MCF 10A (cell line): ENCODE measurements at places on chromosomes 12 and 14. TPM values are rescaled to one million over a fixed set of nuclear protein-coding genes. Genes with fewer than 3 reads are reported as not detected.

- H3K36me3 ChIP-seq, result no peaks in the 10 kb centered on the region
- no peaks in the 10 kb centered on the region for H3K4me1 ChIP-seq
- H3K4me3 ChIP-seq, result no peak overlapping the region
- no peak for DNase-seq
- no peaks in the 10 kb centered on the region for H3K27me3 ChIP-seq
- H3K27ac ChIP-seq, result no peak overlapping the region
Measured at GRCh38 chr12:5780536-5780935, 164.5 kb downstream of the ANO2 start.

Gene GABARAPL1
- total RNA-seq, result 19.7 and 28.1 TPM in 2 replicates

Gene ANGEL1
- total RNA-seq, result 14.5 and 21.3 TPM in 2 replicates

DNA sequence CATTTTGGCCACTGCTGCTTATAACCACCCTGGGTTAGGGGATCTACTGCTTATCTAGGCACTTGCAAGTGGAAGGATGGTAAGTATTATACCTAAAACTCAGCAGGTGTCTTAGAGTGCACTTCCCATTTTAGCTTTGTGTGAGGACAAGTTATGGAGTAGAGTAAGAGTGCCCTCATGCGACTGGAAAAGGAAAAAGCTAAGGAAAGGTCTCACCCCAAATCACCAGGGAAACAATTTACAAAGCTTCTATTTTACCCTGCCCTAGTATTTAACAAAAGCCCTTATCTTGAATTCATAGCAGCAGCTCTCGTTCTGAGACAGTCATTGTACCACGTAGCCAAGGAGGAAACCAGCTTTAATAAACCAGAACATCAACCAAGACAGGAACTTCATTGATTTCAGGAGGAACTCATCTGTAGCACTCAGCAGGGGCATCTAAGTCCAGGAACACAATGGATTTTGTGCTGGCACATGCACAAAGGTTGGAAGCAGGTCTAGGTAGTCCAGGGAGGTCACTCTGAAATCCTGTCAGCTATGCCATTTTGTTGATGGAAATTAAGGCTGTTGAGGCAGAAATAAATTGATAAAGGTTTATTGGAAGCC lies 2.9 kb downstream of the RDH12 start:
- no peaks in the 10 kb centered on the region for H3K27me3 ChIP-seq
- DNase-seq, result peak; percentile 70
- H3K36me3 ChIP-seq, result no peaks in the 10 kb centered on the region
- no peak overlapping the region for H3K4me3 ChIP-seq

Gene AMN1
- total RNA-seq, result 3.0 and 5.6 TPM in 2 replicates

Gene ZDHHC22
- not detected in 2 replicates for total RNA-seq

DNA sequence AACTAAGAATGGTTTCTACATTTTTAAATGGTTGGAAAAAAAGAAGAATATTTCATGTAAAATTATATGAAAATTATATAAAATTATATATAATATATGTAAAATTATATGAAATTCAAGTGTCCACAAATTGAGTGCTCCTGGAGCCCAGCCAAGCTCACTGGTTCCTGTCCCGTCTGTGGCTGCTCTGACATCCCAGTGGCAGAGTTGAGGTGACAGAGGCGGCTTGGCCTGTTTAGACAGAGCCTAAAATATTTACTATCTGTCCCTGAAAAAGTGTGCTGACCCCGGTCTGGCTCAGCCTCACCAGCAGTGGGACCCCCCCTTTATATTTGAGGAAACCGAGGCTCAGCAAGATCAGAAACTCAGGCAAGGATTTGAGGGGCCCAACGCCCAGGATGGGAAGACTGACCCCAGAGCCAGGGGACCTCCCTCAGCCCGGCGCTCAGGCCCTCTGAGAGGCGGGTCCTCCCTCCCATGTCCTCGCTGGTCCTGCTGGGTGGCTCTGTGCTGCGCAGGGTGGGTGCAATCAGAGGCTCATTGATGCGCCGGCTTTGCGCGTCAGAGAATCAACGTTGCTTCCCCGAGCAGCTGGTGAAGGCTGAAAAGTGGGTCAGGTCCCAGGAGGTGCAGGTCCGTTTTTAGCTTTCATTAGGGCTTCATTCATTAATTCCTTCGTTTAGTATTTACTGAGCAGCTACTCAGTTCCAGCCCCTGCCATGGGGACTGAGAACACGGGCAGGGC lies 21.5 kb upstream of the BEGAIN start:
- no peak overlapping the region for H3K27ac ChIP-seq
- no peaks in the 10 kb centered on the region for H3K4me1 ChIP-seq
- H3K27me3 ChIP-seq, result peaks cover 14% of the 10 kb centered on the region

DNA sequence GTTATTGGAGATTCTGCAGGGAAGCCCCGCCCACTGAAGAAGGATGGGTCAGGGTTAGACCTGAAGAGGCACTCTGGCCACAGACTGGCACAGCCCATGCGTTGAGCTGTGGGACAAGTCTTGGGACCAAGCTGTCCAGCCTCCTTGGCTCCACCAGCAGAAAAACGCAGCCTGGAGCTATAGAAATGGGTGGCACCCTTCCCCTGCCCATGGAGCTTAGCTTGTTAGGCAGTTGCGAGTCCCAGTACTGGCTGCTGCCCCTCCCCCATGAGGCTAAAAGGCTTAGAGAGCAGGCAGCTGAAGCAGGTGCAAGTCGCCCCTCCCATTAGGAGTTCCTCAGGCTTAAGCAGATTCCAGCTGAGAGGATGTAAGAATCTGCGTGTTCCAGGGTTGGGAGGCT lies 1124.0 kb upstream of the TMEM132C start:
- H3K36me3 ChIP-seq, result no peaks in the 10 kb centered on the region
- H3K27ac ChIP-seq, result no peak overlapping the region
- H3K27me3 ChIP-seq, result no peaks in the 10 kb centered on the region
- no peak for DNase-seq
- H3K4me3 ChIP-seq, result no peak overlapping the region

DNA sequence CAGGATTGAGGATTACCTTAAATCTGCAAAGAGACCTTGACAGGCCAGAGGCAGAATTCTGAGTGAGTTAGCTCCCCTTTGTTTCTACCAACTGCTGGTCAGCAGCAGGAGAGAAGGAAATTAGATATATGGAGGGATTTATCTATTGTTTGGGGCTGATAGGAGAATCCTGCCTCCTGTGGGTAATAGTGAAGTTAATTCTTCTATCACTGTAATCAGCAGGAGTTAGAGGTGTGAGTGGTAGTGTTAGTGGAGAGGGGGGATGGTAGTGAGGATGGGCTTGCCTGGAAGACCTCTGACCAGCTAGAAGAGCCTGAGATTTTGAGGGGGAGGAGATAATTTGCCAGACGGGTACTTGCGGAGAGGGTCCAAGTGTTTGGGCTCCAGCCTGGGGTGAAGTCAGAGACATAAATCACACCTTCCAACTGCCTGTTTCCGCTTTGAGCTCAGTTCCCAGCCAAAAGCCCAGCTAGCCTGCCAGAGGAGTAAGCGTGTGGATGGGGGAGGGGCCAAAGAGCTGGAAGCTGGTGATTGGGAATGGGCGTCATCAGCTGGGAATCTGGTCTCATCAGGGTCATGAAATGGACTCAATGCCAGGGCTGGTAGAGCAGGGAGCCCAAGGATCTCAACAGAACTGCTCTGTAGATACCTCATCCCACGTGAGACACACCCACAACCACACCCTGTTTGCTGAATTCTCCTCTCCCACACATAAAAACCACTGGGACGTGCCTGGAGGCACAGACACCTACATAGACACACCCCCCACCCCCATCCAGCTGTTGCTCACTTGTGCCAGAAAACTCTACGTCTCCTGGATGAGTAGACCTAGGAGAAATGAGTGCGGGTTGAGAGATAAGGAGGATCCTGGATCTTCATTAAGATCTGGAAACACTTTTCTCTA lies 13.1 kb upstream of the ITGA5 start:
- H3K36me3 ChIP-seq, result no peaks in the 10 kb centered on the region
- H3K4me1 ChIP-seq, result peaks cover 55% of the 10 kb centered on the region
- DNase-seq, result peak; percentile 97
- peak overlapping the region; percentile 56 for H3K4me3 ChIP-seq
- H3K27me3 ChIP-seq, result no peaks in the 10 kb centered on the region
- H3K27ac ChIP-seq, result peak overlapping the region; percentile 83

DNA sequence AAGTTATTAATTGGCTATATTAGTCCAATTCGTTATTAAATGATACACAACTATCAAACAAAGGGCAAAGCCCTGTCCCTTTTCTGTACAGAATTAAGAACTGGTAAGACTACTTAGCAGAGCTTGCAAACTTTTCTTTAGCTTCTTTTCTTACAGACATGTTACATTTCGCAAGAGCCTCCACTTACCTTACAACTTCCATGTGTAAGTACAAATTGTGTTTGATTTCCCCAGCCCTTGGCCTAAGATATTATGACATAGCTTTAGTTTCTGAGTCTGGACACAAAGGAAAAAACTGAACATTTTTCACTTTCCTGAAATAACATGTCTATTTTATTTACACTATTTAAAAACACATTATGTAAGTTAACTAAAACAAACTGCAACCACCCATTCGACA lies 1.7 kb downstream of the ATF7 start:
- no peaks in the 10 kb centered on the region for H3K27me3 ChIP-seq
- peak overlapping the region; percentile 96 for H3K4me3 ChIP-seq
- H3K27ac ChIP-seq, result peak overlapping the region; percentile 89
- H3K4me1 ChIP-seq, result peaks cover 18% of the 10 kb centered on the region
- no peaks in the 10 kb centered on the region for H3K36me3 ChIP-seq
- DNase-seq, result peak; percentile 41

DNA sequence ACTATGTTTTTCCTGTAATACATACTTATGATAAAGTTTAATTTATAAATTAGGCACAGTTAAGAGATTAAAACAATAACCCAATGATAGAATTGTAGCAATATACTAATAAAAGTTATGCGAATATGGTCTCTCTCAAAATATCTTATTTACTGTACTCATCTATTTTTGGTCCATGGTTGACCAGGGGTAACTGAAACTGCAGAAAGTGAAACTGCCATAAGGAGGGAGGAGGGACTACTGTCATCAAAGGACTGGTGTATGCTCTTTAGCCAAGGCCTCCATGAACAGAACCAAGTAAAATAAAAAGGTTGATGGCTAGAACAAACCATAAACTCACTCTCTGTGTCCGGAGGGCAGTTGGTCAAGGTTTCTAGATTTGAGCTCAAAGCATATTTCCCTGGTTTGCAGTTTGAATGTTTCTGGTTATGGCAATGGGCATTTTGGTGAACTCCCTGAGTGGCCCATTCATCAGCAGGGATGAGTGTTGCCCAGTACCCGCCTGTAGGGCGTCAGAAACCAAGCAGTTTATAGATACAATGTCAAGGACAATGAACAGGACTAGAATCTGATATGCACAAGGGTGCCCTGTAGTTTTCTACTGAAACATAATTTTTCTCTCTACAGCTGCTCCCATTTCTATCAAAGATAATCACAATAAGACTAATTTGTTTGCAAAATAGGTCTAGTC lies 19.8 kb downstream of the LEMD3 start:
- no peak overlapping the region for H3K4me3 ChIP-seq
- no peaks in the 10 kb centered on the region for H3K36me3 ChIP-seq
- H3K27me3 ChIP-seq, result no peaks in the 10 kb centered on the region
- H3K27ac ChIP-seq, result no peak overlapping the region

Gene RAD9B
- total RNA-seq, result 1.0 and 1.5 TPM in 2 replicates

Gene ATN1
- total RNA-seq, result 83.7 and 84.7 TPM in 2 replicates

- peaks cover 3% of the 10 kb centered on the region for H3K4me1 ChIP-seq
- H3K27ac ChIP-seq, result no peak overlapping the region
- peaks cover 4% of the 10 kb centered on the region for H3K36me3 ChIP-seq
- H3K4me3 ChIP-seq, result no peak overlapping the region
Measured at GRCh38 chr14:55908106-55908505, 210.1 kb upstream of the PELI2 start.
